ENCODE measurements at places on chromosomes 12 and 14.

GRCh38 chr12:128316973-128317526 is 50.1 kb downstream of the TMEM132C start:
- no peak for DNase-seq

DNA sequence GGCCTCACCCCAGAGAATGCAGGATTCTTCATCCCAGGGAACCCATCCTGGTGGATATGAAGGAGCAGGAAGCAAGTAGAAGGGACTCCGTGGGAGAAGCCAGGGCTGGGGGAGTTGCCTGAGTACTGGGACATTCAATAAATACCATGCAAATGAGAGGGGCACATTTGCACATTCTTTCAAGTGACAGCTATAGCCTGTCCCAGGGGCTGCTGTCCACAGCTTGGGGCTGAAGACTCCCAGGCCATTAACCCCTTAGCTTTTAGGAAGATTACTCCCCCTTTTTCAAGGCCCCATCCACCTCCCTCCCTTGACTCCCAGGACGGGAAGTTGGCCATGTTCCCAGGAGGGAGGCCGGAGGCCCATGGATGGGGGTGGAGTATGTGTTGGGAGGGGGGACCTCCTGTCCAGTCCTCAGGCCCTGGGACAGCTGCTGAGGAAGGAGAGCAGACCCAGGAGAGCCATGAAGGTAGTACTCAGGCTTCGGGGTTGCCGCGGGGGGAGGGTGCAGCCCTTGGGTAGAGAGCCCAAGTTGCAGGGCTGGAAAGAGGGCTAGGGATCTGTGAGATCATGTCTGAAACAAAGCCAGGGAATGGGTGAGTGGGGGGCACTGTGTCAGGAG is 974 bp upstream of the TNS2 start:
- no peak for DNase-seq

DNA sequence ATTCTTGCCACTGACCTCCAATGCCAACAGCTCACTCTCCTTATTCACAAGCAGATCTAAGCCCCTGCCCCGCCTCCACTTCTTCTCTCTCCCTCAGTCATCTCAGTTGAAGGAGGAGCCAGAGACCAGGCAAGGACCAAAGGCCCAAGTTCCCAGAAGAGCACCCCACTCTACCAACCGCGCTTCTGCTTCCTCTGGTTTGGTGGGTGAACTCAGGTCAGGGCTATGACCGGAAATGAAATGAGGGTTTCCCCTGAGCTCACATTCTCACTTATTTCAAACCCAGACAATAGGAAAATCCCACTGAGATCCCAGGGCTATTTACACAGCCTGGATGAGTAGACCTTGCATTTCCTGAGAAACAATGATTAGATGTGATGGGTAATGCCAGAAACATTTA is 9.9 kb downstream of the DPF3 start:
- no peak for DNase-seq

DNA sequence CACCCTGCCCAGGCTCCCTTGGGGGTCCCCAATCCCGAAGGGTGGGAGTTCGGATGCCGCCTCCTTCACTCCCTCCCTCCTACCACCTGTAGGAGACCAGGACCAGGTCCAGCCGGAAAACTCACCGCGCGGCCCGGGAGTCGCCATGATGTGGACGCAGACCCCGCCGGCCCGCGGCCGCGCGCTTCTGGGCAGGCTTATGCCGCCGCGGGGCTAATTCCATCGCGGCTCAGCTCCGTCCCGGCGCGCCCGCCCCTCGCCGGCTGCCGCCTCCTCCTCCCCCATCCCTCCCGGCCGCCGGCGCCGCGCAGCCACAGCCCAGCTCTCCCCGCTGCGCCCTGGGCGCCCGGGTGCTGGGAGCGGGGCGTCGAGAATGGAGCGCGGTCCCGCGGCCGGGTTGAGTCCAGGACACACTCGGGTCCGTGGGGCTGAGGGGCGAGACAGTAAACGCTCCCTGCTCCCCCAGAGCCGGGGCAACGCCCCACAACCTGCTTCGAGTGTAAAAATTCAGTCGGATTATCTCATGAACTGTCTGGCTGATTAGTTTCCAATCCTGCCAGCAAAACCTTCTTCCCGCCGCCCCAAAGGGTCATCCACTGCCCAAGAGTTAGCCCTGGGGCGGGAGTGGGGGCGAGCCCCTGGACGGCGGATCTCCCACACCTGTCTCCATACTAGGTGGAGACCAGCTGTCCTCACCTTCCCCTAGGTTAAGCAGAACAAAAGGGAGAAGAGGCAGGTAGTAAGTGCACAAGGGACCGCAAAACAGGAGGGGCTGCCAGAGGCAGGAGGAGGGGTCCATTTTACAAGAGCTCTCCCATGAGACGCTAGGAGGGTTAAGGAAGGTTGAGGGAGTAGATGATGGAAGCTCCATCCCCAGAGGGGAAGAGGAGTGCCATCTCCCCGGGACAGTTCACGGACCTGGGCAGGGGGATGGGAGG is at the start of gene ANO2:
ANO2 (minus strand) TSS at position 189 of the 938 bp plus-strand sequence; CDS start at position 147, 42 bp downstream.
- DNase-seq = no peak

DNA sequence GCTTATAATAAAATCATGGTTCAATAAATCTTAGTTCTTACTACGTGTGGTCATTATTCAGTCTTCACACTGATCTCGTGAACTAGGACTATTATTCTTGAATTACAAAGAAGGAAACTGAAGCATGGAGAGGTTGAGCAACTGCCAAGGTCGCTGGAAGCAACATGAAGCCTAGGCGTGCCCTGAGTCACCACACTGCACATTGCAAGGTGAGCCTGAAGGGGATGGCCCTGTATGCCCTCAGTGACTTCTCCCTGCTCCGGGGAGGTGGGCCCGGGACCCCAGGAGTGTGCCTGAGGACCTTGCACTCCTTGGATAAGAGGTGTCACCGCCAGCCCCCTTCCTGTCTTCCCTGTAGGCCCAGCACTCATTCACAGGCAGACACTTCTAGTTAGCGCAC is 161.6 kb downstream of the CACNA1C start:
- no peak for DNase-seq

DNA sequence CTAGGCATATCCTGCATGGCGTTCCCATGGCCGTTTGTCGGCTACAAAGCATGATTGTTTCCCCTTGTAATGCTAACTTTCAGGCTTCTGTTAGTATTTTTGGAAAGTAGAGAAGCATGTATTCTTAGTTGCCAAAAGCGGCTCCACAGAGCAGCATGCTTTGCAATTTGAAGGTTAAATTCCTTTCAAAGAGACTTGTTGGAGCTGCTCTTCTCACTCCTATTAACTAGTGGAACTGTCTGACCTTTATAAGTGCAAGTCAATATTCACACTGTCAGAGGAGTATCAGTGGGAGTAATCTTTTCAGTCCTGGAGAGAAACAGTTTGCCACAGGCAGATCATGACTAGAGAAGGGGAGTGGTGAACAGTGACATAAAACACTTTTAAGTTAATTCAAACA is 656.1 kb upstream of the NOVA1 start:
- no peak for DNase-seq

- DNase-seq = no peak
Observed at GRCh38 chr12:109685574-109686447, 27.8 kb upstream of the FAM222A start.

DNA sequence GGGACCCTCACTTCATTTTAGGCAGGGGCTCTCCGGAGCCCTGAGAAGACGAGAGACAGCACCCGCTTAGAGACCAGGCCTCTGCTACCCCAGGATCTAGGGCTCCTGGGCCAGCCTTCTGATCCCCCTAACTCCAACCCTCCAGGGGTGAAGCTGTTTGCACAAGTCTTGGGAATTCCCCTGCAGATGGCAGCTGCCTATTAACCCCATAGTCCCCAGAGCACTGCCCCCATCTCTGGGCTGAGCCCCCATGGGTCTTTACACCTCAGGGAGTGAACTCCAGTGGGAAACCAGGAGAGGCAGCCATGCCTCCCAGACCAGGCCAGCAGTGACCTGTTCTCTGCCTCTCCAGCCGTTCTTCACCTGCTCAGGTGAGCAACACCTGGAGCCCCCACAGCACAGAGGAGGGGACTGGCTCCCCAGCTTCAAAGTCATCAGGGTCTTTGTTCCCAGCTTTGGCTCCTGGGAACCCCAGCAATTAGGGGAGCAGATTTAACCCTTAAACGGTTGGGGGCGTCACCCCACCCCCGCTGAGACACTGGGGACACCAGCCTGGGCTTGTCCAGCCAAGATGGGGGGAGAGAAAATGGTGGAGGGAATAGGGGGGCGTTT is 2.3 kb downstream of the WNT10B start:
- no peak for DNase-seq

GRCh38 chr14:91228112-91229004 is 16.1 kb downstream of the GPR68 start:
- no peak for DNase-seq

All from occipital lobe (tissue), 3 donors.